ENCODE measurements at places on chromosomes 2 and 18.

- no peak for DNase-seq
These were observed 4.1 kb downstream of the ITGA6 start for GRCh38 chr2:172431463-172431862.

- no peak for DNase-seq
These were observed 34.0 kb downstream of the KANSL3 start for GRCh38 chr2:96604104-96604503.

DNA sequence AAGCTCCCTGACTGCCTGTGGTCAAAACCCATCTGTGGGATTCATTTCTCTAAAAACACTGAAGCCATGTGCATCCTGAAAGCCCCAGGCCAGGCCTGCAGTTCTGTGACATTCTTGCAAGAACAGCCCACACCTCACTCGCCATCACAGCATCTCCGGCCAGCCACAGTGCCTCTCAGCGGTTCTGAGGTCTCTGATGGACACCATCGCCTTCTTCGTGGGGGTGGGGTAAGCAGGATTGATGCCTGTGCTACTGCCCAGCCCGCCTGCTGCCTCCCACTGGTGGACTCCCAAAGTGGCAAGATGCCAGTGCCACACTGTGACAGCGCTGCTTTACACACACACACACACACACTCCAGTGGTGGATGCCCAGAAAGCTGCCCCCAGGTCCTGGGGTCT lies 5.2 kb upstream of the PRLH start:
- DNase-seq: no peak

GRCh38 chr2:126808929-126809328 lies 89.8 kb upstream of the TEX51 start:
- no peak for DNase-seq

DNA sequence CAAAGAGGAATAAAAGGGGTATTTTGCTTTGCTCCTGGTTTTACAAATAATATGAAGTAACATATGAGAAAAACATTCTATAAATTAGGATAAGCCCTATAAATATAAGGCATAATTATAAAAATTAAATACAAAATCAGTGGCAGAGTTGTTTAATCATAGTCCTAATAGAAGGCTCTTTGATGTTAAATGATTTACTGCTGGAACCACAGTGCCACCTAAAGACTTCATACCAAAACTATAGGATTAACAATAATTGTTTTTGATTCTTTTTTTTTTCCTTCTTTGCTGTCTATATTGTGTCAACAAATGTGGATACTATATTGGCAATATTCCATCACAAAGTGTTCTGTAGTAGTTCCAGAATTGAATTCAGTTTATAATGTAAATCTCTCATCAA lies 837.7 kb upstream of the SLC39A10 start:
- peak; percentile 10 for DNase-seq

GRCh38 chr2:38697116-38697840 lies 31.4 kb downstream of the GALM start:
- no peak for DNase-seq

GRCh38 chr2:231795525-231796327 lies 9.5 kb downstream of the COPS7B start:
- peak; percentile 51 for DNase-seq
